ENCODE measurements at places on chromosomes 4 and X.
A peak's percentile ranks its signal among the peaks of the same experiment; 100 is the strongest.

GRCh38 chrX:103275947-103276567 is 493 bp downstream of the TCEAL5 start:
- DNase-seq = peak; percentile 34

DNA sequence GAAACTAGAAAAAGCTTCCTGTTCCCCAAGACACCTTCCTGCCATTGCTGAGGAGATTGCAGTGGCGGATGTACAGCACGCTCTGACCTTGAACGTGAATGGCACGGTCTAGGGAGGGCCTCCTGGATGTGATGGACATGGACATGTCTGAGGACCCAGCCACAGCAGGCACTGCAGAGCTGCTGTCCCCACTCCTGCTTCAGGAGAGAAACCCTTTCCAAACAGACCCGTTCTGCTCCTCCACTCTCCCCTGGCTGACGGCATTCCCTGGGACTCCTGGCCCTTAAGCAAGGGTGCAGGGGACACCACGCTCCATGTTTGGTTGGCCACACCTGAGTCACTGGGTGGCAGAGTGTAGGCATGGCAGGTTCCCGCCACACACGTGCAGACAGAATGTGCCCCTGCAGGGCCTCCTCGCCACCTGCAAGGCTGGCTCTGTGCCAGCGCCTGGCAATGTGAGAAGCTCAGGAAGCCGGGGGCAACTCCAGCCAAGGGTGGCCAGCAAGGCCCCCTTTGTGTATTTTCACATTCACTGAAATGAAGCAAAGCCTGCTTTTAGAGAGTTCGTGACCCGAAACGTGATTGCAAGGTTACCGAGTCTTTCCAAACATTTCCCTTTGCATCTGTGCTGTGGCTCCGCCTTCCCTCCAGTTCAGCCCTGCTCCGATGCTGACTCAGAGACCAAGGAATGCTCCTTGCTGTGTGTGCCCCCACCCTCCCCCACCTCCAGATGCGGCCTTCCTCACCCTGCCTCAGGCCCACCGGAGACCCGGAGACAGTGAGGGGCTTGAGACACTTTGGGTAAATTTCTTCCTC is 46.1 kb downstream of the HTRA3 start:
- peak; percentile 77 for DNase-seq

DNA sequence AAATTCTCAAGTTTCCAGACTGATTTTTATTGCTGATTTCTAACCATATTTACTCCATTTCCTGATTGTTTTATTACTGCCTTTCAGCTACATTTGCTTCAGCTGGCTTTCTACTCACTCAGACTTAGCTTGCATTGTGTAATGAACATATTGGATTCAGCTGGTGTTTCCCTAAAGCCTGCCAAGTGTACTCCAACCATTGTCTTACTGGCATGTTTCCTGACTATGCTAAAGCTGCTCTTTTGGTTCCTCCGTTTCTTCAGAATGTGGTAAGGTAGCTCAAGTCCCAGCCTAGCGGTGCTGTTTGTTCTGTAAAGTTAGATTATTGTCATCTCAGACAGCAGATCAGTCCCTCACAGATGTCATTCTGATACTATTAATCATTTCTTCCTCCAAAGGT is 53.1 kb upstream of the GLRA2 start:
- no peak for DNase-seq

DNA sequence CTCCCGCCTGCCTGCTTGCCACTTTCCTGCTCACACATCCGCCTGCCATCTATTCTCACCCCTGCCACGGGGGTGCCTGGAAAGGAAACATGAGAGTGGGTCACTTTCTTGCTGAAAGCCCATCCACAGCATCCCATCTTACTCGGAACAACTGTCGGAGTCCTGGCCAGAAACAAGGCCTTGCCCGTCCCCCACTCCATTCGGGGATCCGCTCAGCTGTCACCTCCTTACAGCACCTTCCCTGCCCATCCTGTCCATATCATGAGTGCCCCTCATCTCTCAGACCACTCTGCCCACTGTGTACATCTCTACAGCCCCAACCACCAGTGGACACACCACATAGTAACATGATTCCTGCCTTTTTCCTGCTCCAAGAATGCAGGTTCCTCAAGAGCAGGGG is 6.4 kb downstream of the EVC2 start:
- no peak for DNase-seq

Data from right cardiac atrium (tissue), 5 donors.